ENCODE measurements at places on chromosomes 12 and 14.

- peak; percentile 5 for DNase-seq
These were observed 107.0 kb downstream of the HELB start for GRCh38 chr12:66409195-66409871.

DNA sequence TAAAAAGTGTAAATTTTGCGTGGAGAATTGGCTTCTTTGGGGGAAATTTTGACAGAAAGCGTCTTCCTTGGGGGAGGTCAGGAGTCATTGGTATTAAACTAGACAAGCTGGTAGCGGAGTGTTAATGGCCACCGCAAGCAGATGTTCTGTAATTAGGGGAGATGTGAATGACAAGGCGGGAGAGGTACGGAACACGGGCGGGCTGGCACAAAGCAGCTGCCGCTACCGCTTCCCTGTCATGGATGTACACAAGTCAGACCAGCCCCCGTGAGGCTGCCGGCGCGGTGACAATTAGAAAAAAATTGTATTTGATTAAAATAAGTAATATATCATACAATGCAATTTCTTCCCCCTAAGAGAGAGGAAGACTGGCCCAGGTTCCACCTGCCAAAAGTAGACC, 501.6 kb downstream of the VRK1 start:
- no peak for DNase-seq

GRCh38 chr12:946631-947030, 2.9 kb downstream of the RAD52 start:
- DNase-seq: no peak

- no peak for DNase-seq
These were observed 17.9 kb downstream of the TOGARAM1 start for GRCh38 chr14:44979740-44980356.

- peak; percentile 2 for DNase-seq
These were observed 238.5 kb downstream of the CACNA1C start for GRCh38 chr12:2291182-2291832.

DNA sequence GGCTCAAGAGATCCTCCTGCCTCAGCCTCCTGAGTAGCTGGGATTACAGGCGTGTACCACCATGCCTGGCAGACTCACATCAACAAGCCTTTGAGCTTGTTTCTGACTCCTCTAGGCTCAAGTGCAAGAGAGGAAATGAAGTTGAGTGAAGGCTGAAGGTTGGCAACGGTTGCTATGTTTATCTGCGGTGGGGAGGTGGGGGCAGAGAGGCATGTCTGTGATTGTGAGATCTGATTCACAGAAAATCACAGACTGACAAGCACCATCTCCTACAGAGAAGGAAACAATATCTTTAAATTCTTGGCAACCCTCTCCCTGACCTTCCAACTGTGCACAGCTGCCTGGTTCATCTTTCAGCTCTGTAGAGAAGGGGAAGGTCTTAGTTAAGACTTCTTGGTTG, 22.1 kb upstream of the NINJ2 start:
- peak; percentile 88 for DNase-seq

- DNase-seq: no peak
These were observed 48.9 kb upstream of the BTG1 start for GRCh38 chr12:92194561-92194960.

DNA sequence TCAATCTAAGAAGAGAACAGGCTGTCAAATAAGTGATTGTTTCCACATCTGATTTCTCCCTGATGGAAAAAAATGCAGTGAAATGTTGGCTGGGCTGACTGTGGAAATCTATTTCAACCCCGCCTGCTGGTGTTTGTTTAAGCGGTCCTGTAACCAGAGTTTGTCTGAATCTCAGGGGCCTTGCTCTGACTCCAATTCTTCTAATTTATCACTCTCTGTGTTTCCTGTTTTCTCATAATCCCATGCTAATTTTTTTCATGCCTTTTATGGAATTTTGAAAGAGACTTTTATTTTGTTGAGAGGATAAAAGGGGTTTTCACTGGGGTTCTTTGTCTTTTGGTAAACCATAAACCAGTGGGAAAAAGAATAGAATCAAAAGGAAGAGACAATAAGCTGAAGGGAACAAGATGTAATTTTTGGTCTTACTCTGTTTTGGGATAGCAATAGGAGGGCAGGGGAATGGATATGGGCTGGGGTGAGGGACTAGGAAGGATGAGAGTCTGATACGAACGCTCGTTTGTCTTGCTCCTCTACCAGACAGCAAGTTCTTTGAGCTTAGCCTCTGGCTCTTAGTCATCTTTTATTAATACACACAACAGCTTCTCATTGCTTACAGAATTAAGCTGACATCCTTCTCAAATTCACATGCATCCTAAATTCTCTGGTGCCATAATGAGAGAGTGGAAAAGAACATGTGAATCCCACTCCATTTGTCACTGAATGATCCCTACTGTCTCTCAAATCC, 8.0 kb upstream of the MGP start:
- no peak for DNase-seq

DNA sequence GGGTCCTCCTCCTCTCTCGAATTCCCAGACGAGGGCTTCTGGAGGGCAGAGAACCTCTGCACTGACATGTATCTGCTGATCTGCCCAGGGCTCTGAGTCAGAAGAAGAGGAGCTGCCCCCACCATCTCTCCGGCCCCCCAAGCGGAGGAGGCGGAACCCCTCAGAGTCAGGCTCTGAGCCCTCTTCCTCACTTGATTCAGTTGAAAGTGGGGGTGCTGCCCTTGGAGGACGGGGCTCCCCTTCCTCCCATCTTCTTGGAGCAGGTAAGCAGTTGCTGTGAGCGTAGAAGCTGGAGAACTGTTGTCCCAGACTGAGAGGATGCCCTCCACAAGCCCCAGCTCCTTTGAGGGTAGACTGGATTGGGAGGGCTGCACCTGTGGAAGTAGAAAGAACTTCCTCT, 19.8 kb downstream of the PRPF40B start:
- no peak for DNase-seq

DNA sequence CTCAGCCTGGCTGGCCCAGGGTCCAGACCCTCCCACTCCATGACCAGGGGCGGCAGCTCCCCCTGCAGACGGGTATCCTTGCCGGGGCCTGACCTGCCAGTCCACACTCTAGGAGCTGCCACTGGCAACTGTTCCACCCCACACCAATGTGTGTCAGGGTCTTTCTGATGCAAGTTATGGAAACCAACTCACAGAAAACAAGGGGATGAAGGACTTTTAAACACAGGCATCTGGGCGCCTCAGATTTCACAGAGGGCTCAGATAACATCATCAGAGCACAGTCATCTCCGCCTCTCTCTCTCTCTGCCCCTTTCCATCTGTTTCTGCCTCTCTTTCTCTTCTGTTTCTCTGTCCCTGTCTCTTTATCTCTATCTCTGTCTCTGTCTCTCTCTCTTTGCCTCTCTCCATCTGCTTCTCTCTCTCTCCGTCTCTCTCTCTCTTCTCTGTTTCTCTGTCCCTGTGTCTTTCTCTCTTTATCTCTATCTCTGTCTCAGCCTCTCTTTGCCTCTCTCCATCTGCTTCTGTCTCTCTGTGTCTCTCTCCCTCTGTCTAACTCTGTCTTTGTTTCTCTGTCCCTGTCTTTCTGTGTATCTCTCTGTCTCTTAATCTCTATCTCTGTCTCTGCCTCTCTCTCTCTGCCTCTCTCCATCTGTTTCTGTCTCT, 67.4 kb upstream of the FBRSL1 start:
- DNase-seq: no peak

DNA sequence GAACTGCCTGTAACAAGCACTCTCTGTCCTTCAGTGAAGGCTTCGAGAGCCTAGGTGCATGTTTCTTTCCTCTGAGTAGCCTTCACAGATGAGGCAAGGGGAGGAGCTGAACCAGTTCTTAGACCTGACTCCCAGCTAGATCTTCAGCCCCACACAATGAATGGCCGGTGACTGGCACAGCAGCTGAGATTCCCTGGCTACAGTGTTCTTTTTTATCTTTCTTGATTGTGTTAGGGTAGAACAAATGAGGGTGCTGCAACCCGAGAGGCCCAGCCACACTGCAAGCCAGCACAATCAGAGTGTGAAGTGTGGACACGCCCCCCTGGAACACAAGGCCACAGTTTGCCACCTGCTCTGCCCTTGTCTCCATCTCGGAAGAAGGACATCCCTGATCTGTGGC, 19.1 kb upstream of the COL2A1 start:
- DNase-seq: no peak

DNA sequence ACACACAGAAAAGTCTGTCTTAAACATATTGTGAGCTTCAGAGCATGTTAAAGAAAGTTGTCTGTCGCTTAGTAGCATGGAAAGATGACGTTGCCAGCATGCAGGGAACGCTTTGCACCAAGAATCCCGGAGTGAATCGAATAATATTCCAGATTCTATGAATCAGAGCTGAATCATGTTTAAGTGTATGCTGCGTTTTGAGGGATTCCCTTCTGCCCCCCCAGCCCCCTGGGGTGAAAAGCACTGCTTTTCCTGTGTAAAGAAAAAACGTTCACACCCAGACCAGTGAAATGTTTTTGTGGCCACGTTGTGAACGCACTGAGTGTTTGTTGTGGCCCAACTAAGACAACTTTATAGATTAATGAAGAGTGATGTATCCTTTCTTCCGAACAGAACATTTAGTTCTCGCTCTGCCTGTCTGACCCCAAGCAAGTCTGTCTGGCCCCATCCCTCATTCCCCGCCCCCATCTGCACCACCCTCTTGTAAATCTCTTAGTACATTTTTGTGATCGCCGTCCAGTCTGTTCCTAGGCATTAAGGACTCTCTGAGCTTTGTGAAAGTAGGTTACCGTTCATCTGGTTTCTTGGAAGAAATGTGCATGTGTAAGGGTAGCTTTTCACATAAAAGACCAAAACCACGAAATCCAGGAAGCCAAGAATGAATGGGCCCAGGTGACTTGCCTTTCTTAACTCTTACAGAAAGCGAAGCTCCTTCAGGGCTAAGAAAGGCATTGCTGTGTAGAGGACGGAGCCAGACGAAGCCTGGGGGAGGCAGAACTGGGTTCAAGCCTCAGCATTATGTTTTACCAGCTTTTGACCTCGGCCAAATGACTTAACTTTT, 103.0 kb downstream of the SAMD4A start:
- DNase-seq: no peak

GRCh38 chr12:42552822-42553221, 36.7 kb downstream of the PRICKLE1 start:
- DNase-seq: no peak

Data from T follicular helper cell (primary cell).